ENCODE measurements at places on chromosomes 4 and X.

DNA sequence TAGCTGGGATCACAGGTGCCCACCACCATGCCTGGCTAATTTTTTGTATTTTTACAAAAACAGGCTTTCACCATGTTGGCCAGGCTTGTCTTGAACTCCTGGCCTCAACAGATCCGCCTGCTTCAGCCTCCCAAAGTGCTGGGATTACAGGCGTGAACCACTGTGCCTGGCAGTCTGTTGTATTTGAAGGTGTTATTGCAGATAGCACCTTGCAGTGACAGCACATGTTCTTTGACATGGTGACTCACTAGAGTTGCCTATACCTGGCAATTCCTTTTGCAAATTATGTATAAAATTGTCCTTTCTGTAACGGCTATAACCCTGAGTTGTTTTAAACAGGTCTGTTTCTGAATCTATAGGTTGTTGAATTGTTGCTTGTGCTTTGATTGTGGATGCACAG is 7.9 kb downstream of the OGT start:
- DNase-seq: no peak

GRCh38 chr4:139986689-139987501 is 167.1 kb downstream of the MAML3 start:
- DNase-seq: peak; percentile 68

GRCh38 chr4:177301126-177301639 is 8.5 kb upstream of the NEIL3 start:
- no peak for DNase-seq

GRCh38 chr4:61003301-61003700 is 196.8 kb upstream of the ADGRL3 start:
- no peak for DNase-seq

DNA sequence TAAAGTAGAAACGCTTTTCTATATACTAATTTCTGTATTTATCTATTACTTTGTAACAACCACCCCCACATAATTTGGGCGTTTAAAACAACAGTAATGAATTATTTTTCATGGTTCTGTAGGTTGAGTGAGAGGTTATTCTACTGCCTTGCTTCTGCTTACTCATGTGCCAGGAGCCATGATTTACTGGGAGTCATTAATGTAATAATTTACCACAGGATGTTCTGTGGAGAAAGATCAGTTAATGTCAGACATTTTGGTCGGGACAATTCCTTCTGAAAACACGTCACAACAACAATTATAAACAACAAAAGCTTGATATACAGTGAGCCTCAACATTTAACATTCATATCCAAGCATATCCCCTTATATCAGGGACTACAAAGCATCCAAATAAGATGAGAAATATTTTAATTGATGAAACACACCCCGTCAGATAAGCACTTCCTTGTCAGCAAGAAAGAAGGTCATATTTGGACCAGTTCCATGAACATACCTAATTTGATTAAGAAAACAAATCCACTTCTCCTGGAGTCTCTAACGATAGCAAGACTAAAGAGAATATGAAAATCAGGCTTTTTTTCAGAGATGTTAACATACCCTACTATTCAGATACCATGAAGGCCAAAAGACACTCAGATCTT is 238.5 kb downstream of the PRDM5 start:
- DNase-seq: no peak

- peak; percentile 4 for DNase-seq
Observed at GRCh38 chr4:153531000-153531358, 64.8 kb downstream of the TMEM131L start.

DNA sequence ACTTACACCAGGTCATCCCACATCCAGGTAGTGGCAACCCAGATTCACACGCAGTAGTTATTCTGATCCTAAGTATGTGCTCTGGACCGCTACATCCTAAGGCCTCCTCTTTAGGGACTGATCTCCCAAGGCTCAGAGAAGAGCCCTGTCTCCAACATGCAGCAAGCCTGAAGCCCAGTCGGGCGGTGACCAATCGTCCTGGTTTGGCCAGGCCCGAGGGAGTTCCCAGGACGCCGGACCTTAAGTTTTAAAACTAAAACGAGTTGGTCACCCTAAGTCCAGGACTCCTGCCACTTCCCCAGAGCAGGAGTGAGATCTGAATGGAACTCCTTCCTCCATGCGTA is 385 bp downstream of the LYAR start:
- no peak for DNase-seq
